AG04450 (cell line): ENCODE measurements at places on chromosomes 12 and 14. TPM values are rescaled to one million over a fixed set of nuclear protein-coding genes. Genes with fewer than 3 reads are reported as not detected.

DNA sequence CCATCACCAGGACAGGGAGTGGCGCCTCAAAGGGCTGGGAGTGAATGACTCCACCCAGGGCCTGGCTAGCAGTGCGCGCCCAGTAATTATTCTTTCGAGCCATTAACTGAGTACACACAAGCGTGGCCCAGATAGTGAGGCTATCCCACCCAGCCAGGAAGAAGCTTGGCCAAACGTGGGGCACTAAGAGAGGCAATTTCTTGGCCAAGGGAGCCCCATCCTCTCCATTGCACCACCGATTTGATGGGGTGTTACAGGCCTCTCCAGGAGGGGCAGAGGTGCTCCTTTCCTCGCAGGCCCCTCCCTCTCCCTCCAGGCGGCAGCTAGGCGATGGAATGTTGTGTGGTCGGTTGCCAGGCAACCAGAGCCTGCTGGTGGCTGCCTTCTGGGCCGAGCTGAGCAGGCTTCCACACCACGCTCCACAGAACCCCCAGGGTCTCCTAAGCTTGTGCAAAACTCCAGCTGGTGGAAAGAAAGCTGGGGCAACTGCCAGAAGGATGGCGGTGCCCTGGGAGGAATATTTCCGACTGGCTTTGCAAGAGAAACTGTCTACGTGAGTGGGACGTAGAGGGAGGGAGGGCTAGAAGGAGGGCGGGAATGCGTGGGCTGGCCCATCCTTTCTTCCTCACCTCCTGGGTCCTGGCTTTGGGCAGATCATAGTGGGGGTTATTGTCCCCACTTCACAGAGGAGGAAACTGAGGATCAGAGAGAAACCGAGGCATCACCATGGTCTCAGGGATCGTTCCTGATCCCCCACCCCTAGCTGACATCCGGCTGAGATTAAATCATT, at the start of gene CFAP73:
TSS of gene CFAP73 (plus strand) at position 364 of the 790 bp plus-strand sequence. CDS start at position 498, 134 bp downstream.
- DNase-seq, result peak; percentile 52

Gene KCNK13
- not detected in 2 replicates for polyA plus RNA-seq

GRCh38 chr14:61488417-61489401, 167.3 kb downstream of the PRKCH start:
- DNase-seq, result no peak

DNA sequence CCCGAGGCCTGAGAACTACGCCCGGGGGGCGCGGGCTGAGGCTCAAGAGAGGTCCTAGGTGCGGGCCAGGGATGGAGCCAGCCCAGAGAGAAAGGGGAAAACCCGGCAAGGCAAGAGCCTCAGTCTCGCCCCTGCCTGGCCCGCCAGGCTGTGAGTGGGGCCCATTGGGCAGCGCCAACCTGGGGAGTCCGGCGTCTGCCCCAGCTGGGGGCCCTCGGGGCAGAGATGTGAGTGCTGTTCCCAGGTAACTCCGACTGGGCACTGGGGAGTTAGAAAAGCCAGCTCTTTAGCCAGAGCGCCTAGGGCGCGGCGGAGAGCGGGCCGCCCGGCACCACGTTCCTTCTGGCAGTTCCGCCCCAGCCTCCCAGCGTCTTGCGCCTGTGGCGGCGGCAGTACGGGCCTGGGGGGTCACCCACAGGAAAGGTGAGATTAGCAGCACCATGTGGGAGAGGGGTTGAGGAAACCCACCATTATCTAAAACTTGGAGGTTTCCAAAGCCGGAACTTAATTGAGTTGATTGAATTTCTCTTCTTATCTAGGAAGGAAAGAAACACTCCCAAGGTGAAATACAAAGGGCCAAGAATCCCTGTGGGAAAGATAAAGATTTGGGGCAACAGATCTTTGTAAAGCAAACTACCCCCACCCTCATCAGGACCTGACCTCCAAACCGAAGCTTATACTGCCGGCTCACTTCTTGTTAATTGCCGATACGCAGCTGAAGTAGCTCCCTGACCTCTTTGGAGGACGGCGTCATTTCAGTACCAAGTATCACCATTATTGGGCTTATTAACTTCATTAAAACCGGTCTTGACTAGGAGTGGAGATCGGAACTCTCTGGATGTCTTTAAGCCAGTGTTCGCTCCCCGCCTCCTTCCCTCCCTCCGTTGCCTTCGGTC, 11.6 kb downstream of the OTX2 start:
- DNase-seq, result no peak

DNA sequence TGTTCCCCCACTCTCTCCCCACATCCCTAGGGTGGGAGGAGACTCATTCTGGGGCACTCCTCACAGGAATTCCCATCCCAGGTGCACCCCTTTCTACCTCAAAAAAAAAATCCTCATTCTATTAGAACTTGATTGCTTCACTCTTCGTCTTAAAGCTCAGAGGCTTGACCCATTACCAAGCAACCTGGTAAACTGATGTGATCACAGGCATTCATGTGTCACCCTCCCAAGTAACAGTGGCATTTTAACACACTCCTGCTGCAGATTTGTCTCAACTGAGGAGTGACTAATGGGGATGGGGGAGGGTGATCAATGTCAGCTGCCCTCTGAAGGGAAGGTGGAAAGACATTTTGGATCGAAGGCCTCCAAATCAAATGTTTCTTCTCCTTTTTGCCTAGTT, 78.1 kb upstream of the PTHLH start:
- no peak for DNase-seq

DNA sequence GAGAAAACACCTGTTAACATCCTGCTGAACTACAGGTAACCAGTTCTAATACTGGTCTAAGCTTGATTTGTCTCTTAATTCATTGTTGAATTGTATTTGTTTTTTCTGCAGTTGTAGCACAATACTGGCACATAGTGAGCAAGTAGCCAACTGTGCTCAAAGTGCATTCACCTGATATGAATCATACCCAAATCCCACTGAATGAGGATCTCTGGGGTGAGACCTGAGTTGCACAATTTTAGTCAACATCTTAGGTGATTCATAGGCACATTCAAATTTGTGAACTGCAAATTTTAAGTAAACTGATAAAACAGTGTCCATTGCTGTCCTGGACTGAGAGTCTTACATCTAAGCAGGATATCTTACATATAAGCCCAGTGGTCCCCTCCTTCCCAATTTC, 12.8 kb downstream of the KCNC2 start:
- DNase-seq, result no peak

Gene ST8SIA1
- polyA plus RNA-seq, result 0.04 and 0.26 TPM in 2 replicates
